ENCODE measurements at places on chromosomes 13 and 19. TPM values are rescaled to one million over a fixed set of nuclear protein-coding genes. Genes with fewer than 3 reads are reported as not detected.

GRCh38 chr13:63208826-63209225 lies 1793.2 kb upstream of the PCDH20 start:
- H3K36me3 ChIP-seq, result no peaks in the 10 kb centered on the region
- H3K4me1 ChIP-seq, result no peaks in the 10 kb centered on the region
- H3K27me3 ChIP-seq, result no peaks in the 10 kb centered on the region
- no peak for DNase-seq
- no peak overlapping the region for H3K4me3 ChIP-seq

GRCh38 chr13:33918199-33918932 lies 100.4 kb downstream of the RFC3 start:
- H3K4me1 ChIP-seq, result no peaks in the 10 kb centered on the region
- H3K36me3 ChIP-seq, result no peaks in the 10 kb centered on the region

Gene ICAM5
- 0.12 TPM for total RNA-seq

Gene UNC13A
- 0.04 TPM for total RNA-seq

DNA sequence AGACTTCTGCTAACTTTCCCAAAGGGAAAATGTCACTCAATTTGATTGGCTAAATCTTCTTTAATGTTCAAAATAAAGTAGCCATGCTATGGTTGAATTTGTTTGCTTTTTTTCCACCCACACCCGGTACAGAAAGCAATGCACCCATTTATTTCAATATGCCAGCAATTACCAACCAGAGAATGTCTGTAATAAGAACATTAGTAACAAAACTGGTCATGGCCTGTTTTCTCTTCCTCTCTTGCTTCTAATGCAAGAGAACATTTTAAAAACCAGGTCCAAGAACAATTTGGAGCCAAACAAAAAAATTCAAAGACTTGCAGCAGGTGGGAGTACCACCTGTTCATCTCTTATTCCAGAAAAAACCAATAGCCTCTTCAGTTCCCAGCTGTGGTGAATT lies 1108.8 kb upstream of the PCDH20 start:
- no peaks in the 10 kb centered on the region for H3K4me1 ChIP-seq
- H3K27ac ChIP-seq, result no peak overlapping the region
- no peaks in the 10 kb centered on the region for H3K36me3 ChIP-seq
- DNase-seq, result no peak

DNA sequence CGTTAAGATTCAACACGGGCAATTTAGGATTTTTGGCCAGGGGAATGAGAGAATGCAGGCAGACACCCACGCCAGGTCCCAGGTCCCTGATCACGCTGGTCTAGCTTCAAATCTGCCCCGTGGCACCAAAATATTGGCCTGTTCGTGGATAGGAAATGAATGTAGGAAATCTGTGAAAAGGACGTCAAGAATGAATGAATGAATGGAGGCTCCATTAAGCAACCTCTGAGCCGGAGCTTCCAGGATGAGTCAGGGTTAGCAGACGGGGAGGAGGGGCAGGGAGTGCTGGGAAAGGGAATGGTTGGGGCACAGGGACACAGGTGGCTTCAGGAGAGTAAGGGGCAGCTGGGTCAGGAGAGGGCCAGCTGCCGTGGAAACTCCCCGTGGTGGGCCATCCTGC lies 4.2 kb downstream of the SULT2B1 start:
- no peaks in the 10 kb centered on the region for H3K36me3 ChIP-seq
- peaks cover 4% of the 10 kb centered on the region for H3K27me3 ChIP-seq
- DNase-seq, result no peak
- H3K27ac ChIP-seq, result no peak overlapping the region
- no peak overlapping the region for H3K4me3 ChIP-seq

Gene LILRA1
- total RNA-seq, result not detected

Gene CGB7
- not detected for total RNA-seq

Gene RDH8
- not detected for total RNA-seq

DNA sequence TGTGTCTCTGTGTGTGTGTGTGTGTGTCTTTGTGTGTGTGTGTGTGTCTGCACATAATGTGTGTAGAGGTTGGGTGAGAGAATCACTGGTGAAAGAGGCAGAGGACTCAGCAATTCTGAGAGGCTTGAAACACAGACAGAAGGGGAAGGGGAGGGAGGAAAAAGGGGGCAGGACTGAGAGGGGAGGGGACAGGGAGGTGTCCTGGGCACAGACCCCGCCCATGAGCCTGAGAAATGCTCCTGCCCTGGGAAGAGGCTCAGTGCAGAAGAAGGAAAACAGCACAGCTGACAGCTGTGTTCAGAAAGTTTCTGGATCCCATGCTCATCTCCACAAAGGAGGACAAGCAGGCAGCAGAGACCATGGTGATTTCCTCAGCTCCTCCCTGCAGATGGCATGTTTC lies 59.1 kb upstream of the CEACAM8 start:
- no peak for DNase-seq
- no peak overlapping the region for H3K4me3 ChIP-seq
- H3K36me3 ChIP-seq, result no peaks in the 10 kb centered on the region
- H3K27me3 ChIP-seq, result peaks cover 5% of the 10 kb centered on the region
- no peak overlapping the region for H3K27ac ChIP-seq

Gene NOTCH3
- not detected for total RNA-seq

DNA sequence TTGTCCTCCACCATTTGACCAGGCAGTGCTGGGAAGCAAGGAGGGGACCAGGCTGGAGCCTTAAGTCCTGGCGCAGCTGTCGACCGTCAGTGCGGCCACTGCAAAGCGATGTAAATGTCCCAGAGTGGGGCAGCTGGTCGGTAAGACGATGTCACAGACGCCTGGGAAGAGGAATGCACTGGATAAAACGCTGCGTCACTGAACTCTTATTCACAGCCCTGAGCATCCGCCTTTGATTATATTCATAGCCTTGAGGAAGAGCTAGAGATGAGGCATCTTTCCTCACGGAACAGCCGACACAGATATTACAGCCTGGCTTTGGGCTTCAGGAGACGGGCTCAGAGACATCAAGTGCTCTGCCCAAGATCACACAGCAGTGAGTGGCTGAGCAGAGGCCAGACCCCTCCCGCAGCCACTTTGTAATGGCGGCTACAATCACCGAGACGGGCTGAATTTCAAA lies 17.6 kb upstream of the TUBGCP3 start:
- H3K27me3 ChIP-seq, result peaks cover 30% of the 10 kb centered on the region
- H3K27ac ChIP-seq, result no peak overlapping the region
- peak overlapping the region; percentile 59 for H3K4me3 ChIP-seq
- H3K4me1 ChIP-seq, result peaks cover 11% of the 10 kb centered on the region

Gene PEX11G
- 0.67 TPM for total RNA-seq

DNA sequence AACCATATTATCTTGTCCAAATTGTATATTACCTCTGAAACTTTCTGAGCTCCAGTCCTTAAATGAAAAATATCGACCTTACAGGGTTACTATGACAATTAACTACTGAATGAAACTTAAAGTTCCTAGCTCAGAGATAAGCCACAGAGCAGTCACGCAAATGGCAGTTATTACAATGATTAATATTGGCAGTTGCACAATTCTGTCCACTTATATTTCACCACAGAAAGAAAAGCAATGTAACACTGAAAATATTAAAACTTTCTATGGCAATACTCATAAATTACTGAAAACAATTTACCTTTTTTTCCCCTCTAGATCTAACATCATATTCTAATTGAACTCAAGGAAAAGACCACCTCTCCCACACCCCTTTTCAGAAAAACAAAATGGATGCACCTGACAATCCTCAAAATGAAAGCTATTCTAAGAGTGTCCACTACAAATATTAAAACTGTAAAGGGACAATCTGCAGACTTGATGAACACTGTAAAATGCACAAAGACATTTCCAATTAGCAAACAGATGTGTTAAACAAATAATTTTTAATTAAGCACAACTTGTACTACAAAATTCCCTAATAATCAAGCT lies 14.6 kb downstream of the LNX2 start:
- peaks cover 7% of the 10 kb centered on the region for H3K4me1 ChIP-seq
- H3K36me3 ChIP-seq, result peaks cover 7% of the 10 kb centered on the region
- H3K27me3 ChIP-seq, result no peaks in the 10 kb centered on the region
- H3K4me3 ChIP-seq, result no peak overlapping the region
- H3K27ac ChIP-seq, result no peak overlapping the region

Gene SMAD9
- not detected for total RNA-seq

Gene LHFPL6
- 0.25 TPM for total RNA-seq

Gene ATP11A
- 68.4 TPM for total RNA-seq

Gene BEST2
- total RNA-seq, result not detected

DNA sequence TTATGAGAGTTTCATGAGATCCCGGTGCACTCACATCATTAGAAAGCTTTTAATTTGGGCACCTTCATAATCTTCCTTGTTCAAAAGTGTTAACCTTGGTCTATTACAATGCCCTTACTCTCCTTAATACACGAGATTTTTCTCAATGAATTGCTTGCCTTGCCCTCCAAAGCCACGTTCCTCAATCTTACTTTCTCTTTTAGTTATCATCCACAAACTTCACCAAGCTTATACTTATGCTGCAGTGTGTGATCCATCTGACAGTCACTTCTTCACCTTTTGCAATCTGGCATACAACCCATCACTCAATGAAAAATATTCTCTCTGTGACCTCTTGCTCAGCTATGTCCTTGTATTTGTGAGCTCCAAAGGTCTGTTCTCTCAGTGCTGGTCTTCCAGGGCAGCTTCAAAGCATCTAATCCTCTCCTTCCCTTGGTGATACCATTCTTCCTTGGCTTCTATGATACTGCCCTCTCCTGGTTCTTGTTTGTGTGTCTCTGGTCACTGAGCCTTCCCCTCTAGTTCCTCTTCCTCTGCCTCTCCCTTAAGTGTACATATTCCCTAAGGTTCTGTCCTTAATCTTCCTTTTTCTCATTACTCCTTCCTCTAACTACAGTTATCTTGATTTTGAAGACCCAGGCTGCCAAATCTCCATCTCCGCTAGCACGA lies 202.2 kb upstream of the STARD13 start:
- H3K27ac ChIP-seq, result no peak overlapping the region
- no peak for DNase-seq
- no peak overlapping the region for H3K4me3 ChIP-seq
- H3K27me3 ChIP-seq, result peaks cover 10% of the 10 kb centered on the region
- H3K4me1 ChIP-seq, result no peaks in the 10 kb centered on the region

Gene CCDC122
- 0.62 TPM for total RNA-seq

Gene TEX29
- 0.83 TPM for total RNA-seq

DNA sequence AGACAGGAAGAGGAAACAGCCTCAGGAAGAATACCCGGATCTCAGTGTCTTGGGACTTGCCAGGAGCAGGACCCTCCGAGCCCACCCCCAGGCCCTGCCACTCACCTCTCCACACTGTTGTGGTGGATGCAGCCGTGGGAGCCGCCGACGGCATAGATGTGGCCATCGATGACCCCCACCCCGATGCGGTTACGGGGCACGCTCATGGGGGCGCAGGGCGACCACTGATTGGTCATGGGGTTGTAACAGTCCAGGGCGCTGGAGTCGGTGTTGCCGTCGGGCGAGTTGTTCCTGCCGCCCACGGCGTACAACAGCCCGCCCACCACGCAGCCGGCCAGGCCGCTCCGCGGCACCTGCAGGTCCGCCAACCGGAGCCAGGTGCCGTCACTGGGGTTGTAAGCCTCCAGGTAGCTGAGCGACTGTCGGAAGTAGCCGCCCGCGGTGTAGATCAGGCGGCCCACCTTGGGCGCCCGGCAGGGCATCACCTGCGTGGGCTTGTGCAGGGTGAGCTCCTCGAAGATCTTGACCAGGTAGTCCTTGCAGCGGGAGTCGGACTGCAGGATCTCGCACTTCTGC lies 11.6 kb downstream of the KEAP1 start:
- no peak overlapping the region for H3K27ac ChIP-seq
- DNase-seq, result no peak
- peaks cover 45% of the 10 kb centered on the region for H3K36me3 ChIP-seq
- peaks cover 14% of the 10 kb centered on the region for H3K4me1 ChIP-seq

GRCh38 chr13:110015253-110015652 lies 228.9 kb upstream of the IRS2 start:
- H3K36me3 ChIP-seq, result no peaks in the 10 kb centered on the region
- H3K4me3 ChIP-seq, result no peak overlapping the region
- peaks cover 2% of the 10 kb centered on the region for H3K27me3 ChIP-seq
- no peak overlapping the region for H3K27ac ChIP-seq

Gene C1QTNF9
- total RNA-seq, result 0.10 TPM

- DNase-seq, result no peak
- H3K27me3 ChIP-seq, result no peaks in the 10 kb centered on the region
- no peaks in the 10 kb centered on the region for H3K36me3 ChIP-seq
- no peak overlapping the region for H3K4me3 ChIP-seq
Measured at GRCh38 chr13:35871561-35871960, 259.6 kb downstream of the DCLK1 start.

GRCh38 chr13:60511637-60512036 lies 114.6 kb downstream of the TDRD3 start:
- H3K27ac ChIP-seq, result peak overlapping the region; percentile 21
- DNase-seq, result no peak
- peaks cover 36% of the 10 kb centered on the region for H3K36me3 ChIP-seq
- H3K4me1 ChIP-seq, result no peaks in the 10 kb centered on the region
- no peaks in the 10 kb centered on the region for H3K27me3 ChIP-seq

Gene DNASE2
- 28.8 TPM for total RNA-seq

Gene ZNF223
- 0.25 TPM for total RNA-seq

DNA sequence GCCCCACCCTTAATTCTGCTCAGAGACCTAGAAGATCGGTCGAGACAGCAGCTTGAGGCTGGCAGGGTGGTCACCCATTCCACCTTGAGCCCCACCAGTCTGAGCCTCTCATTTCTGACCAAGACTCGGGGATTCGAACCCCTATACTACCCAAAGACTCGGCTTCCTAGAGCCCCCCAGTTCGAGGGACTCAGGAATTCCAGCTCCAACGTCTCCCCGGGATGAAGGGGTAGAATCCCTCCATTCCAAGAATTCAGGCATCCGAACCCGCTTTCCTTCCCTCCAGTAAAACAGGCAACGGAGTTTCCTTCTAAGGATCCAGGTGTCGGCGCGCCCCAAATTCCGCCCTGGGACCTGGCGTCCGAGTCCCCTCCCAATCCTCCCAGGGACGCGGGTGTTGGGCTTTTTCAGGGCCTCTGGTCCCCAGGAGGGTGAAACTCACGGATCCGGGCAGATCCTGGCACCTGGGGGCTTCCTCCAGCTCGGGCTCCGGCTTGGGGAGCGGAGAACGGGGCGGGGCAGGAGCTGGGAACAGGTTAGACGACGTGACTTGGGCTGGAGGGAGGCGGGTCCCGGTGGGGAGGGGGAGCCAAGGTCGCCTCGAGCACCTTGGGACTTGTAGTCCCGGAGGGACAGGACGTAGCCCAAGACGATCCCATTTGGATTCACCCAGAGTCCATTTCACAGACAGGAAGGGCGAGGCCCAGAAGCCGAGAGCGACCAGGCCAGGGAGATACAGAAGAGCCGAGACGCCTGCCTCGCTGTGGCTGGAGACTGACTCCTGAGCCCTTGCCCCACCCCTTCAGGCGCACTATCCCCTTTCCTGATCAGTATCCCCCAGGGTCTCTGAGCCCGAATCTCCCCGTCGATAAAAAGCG lies at the start of gene PPP1R13L:
TSS of gene PPP1R13L (minus strand) at position 513 of the 878 bp plus-strand sequence. CDS start 6,751 bp downstream, outside the sequence.
- peak within 1 kb of the TSS; percentile 95 for H3K27ac ChIP-seq
- peak within 1 kb of the TSS; percentile 85 for H3K4me3 ChIP-seq
- peaks cover 1% of the 10 kb centered on the region for H3K36me3 ChIP-seq

DNA sequence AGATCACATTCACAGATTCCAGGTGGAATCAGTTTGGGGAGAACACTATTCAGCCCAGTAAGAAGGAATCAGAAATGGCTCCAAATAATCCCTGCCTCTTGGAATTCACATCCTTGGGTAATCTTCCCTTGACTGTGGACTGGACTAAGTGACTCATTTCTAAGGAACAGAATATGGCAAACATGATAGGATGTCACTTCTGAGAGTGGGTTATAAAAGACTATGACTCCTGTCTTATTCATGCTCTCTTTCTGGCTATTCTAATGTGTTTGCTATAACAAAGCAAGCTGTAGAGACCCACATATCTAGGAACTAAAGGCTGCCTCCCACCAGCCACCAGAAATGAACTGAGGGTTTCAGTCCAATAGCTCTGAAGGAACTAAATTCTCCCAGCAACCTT lies 37.8 kb downstream of the MBD3L2B start:
- H3K36me3 ChIP-seq, result peaks cover 18% of the 10 kb centered on the region
- H3K4me3 ChIP-seq, result no peak overlapping the region
- no peak overlapping the region for H3K27ac ChIP-seq
- no peak for DNase-seq
- no peaks in the 10 kb centered on the region for H3K27me3 ChIP-seq
- H3K4me1 ChIP-seq, result peaks cover 2% of the 10 kb centered on the region
